GM19239 (cell line): ENCODE measurements at places on chromosomes 2 and 18.

DNA sequence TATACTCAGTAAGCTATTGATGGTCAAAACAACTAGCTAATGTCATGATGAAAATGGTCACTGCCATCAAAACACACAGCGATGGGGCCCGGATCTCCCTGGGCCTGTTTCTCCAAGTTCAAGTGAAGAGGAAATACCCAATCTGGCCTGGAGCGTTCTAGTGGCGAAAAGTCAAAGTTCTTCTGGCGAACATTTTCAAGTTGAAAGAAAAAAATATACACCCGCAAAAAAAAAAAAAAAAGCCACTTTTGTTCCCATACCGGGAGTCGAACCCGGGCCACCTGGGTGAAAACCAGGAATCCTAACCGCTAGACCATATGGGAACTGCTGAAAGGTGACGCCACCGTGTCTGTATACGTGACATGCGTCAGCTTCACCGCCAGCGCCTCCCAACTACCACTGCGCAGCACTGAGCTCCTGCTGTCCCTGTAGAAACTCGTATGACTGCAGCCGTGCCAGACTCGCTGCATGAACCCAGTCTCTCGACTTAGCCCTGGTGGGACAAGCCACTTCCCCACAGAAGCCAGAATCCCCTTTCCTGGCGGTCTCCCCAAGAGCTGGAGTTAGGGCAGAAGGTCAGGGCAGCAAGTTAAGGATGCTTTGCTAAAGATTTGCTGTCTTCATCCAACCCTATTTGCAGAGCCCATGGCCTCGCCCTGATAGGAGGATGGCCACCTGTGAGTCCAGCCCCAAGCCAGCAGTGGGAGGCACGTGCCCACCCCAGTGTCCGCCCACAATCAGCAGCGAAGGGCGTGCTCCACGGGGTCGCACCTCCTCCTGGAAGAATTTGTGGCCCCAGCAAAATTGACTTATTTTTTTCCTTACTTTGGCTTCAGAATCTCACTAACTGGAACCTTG lies 5.6 kb upstream of the IMP4 start:
- no peak for DNase-seq

DNA sequence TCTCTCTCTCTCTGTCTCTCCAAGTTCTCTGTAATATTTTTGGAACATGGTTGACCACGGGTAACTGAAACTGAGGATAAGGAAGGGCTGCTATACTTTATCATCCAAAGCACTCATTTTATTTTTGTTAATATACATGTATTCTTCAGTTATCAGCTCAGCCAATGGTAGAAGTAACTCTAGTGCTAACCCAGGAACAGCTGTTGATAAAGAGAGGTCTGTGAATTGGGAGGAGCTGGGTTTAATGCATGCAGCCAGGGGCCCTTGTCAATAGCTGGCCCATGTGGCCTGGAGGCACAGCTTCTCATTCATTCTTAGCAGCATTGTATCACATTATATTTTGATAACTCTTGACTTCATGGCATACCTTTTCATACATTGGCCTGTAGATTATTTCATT lies 401.6 kb downstream of the EPHA4 start:
- DNase-seq: no peak

- DNase-seq: no peak
These were observed 27.7 kb upstream of the ATRAID start for GRCh38 chr2:27184115-27184514.

DNA sequence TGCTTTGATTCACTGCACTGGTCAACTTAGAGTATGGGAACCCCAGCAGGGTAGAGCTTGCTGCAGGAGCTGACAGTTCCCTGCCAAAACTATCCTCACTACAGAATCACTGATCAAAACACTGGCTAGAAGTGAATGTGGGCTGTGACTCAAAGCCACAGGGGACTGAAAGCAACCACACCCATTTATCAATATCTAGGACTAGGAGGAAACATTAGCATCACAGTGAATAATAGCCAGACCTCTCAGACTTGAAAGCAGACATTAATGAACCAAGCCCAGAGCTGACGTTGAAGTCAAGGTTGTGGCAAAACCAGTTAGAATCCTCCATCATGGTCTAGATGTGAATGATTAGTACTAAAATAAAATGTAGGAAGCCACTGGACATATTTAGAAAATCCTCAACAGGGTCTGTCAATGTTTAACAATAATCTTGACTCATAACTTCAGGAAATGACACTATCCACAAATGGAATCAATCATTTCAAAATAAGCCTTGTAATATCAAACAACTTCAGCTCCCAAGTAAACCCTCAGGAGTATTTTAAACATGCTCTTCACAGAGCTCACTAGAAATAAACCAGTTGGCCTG lies 131.4 kb downstream of the CDH20 start:
- no peak for DNase-seq

DNA sequence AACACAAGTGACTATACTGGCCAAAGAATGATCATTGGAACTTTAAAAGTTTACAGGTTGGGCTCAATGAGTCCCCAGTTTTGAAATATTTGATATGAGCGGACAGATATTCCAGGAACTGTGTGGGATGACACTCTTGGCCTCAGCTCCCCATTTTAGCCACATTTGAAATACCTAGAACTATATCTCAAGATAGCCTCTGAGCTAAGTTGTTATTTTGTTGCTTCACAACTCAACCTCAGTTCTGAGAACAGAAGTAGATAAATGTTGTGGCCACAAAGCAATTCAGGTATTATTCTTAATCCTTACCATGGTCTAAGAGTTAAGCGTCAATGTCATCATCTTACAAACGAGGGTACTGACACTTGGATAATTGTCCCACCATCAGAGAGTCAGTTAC lies 172.2 kb upstream of the SETBP1 start:
- DNase-seq: no peak

DNA sequence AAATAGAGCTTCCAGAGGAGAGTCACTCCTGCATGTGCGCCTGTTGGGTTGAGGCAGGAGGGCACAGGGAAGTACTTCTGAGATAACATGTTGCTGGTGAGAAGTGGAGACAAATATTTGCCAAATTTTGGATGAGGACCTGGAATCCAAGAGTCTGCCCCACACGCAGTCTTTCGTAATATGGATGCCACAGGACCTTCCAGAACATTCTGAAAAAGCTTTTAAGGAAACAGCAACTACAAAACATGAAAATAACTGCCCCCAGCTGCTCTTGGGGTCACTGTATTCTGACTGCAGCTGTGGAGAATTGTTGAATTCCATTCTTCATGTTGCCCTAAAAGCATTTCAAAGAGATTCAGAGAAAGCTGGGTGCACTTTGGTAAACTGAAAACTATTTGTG lies 227.5 kb downstream of the C1D start:
- no peak for DNase-seq

GRCh38 chr2:37648331-37649011 lies 23.0 kb downstream of the CDC42EP3 start:
- DNase-seq: no peak

DNA sequence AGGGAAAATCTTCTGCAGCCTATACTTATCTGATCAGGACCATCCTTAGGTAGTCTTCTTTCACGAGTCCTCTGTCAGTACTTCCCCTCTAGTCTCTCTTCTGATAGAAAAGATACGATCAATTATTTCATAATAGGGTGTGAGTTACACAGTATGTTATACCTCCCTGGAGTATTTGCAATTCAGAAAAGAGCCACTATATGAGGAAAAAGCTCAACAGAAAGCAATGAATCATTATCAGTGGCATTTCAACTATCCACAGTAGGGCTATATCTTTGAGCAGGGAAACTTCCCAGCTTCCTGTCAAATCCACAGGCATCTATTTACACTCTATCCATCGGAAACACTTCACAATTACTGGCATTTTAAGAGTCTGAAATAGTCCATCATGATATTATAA lies 105.3 kb upstream of the ACVR2A start:
- DNase-seq: no peak

DNA sequence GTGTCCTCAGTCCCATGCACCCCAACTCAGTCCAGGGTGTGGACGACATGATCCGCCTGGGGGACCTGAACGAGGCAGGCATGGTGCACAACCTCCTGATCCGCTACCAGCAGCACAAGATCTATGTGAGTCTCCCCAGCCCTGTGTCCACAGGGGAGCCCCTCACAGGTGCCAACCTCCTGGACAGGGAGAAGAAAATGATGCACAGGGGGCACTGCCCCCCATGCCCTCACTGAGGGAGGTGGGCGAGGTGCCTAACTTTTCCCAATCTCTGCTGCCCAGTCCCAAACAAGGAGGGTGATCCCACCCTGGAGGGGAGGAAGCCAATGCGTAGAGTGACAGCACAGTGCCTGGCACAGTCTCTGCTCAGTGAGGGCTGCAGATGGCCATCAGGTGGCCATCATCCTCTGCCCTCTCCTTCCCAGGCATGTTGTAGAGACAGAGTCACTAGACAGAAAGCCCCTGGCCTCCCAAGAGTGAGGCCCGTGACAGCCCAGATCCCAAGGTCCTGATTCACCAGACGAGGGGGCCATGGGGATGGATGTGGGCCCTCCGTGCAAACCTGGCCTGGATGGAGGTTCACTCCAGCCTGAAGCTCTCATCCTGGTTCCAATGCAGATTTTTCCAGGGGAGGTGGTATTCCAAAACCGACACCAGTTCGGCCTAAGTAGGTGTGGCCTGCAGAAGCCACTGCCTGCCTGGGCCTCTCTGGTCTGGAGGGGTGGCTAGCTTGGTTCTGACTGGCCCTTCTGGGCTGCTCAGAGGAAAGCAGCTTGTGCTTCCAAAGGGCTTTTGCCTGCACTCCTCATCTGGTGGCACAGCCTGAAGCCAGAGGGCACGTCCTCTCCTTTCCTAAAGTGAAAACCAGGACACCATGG lies 30.0 kb downstream of the MYO7B start:
- DNase-seq: no peak

DNA sequence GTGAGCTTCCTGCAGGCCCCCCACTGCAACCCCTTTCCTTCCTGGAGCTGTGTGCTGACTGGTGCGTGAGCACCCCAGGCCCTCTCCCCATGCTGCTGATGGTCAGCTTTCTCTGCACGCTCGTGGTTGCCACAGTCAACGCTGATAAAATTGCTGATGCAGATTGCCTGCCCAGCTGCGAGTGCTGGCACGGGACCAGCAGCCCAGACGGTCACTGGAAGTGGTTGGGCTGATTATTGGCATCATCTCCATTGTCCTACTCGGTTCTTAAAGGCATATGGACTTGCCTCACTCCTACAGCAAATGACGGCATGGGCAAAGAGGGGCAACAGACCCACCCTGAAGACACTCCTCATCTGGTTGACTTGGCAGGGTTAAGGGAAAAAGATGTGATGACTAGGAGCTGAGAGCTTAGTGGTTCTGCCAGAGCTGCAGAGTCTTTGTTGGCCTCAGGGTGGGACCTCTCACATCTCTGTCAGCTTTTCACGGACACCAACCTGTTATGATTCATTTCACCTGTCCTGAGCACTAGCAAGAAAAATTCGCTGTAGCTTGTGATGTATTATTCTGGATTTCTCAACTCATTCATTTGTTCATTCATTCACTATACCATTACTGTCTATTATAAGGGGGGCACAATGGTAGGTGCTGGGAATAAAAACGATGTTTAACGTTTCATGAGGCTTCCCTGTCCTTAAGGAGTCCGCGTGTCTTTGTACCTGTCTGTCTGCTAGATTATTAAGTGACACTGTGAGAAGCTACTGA lies 38.4 kb downstream of the PAX8 start:
- DNase-seq: no peak

DNA sequence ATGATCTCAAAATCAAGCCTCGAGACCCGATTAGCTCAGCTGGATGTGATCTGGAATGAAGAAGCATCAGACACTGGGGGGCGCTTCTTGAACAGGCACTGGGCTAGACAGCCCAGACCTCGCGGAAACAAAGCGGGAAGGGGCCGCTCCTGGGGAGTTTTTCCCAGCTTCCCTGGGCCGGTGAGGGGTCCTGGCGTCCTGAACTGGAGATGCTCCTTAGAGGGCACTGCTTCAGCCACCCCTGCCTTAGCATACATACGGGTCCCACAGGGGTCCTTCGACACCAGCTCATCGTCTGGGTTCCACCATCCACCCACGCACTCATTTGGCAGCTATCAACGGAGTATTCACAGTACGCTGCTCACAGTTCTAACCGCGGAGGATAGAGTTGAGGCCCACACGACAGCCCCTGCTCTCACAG lies 146.7 kb downstream of the TSN start:
- no peak for DNase-seq

DNA sequence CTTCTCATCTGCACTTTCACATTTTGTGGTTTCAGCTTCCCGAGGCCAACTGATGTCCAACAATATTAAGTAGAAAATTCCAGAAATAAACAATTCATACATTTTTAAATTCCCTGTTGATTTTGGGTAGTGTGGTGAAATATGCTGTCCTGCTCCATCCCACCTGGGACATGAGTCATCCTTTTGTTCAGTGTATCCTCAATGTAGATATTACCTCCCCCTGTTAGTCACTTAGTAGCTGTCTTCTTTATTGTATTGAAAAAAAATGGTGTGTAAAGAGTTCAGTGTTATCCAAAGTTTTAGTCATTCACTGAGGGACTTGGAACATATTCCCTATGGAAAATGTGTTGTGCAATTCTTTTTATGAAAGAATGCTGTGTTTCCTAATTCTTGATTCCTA lies 348.1 kb downstream of the SOCS6 start:
- DNase-seq: no peak

- no peak for DNase-seq
These were observed 3.5 kb downstream of the OSBPL6 start for GRCh38 chr2:178197791-178198190.

- no peak for DNase-seq
These were observed 514.9 kb downstream of the PTPRM start for GRCh38 chr18:8081872-8082553.

GRCh38 chr18:77164763-77165485 lies 32.3 kb upstream of the MBP start:
- no peak for DNase-seq

DNA sequence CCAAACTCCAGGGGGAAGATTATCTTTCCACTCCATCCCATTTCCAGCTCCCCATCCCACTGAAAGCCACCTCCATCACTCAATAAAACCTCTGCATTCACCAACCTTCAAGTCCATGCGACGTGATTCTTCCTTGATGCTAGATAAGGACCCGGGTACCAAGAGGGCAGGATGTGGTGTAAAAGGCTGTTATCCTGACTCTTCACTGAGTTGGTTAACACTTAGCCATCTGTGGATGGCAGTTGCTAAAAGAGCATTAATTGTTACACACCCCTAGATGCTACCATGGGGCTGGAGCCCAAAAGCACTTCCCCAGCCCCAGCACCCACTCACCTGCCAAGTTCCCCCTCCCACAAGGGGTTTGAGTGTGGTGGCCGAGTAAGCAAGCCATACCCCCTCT lies 53.4 kb upstream of the DPP10 start:
- DNase-seq: no peak

- DNase-seq: no peak
These were observed 280.0 kb upstream of the RAB12 start for GRCh38 chr18:8329186-8329771.

DNA sequence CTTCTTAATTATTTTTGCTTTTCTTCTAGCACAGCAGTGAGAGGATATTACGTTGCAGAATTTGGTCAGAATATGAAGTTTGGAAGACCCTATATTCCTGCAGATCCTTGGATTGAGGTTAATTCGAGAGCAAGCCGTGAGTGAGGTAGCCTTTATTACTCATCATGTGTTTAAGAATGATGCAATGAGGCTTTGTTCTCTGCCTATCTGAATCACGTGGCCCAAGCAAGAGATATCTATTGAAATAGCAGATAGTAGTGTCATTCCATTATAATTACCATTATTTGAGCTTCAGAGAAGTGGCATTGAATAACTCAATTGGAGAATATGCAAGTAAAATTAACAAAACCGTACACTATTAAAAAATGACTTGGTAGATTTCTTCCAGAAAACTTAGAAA lies 641.1 kb downstream of the TMEM182 start:
- no peak for DNase-seq
